CD4-positive, alpha-beta T cell treated with Interleukin-1 beta for 1 hour (primary cell): ENCODE measurements at places on chromosomes 6 and 20.

DNA sequence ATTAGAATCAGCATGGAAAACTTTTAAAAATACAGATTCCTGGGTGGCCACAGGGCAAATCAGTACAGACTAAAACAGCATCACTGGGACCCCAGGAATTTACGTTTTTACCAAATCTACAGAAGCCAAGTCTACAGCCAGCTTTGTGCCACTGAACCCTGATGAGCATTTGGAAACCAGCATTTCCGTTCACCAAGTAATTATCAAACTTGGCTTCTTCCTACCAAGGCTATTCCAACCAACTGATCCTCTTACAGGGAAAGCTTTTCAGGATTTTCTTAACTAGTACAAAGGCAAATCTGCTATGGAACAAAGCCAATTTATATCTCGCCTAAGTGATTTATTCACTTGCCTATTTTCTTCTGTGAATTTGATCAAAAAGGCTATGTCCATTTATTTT lies 47.0 kb downstream of the PLAGL1 start:
- DNase-seq, result no peak

GRCh38 chr6:129936329-129937165 lies 75.4 kb upstream of the TMEM244 start:
- DNase-seq, result peak; percentile 27

DNA sequence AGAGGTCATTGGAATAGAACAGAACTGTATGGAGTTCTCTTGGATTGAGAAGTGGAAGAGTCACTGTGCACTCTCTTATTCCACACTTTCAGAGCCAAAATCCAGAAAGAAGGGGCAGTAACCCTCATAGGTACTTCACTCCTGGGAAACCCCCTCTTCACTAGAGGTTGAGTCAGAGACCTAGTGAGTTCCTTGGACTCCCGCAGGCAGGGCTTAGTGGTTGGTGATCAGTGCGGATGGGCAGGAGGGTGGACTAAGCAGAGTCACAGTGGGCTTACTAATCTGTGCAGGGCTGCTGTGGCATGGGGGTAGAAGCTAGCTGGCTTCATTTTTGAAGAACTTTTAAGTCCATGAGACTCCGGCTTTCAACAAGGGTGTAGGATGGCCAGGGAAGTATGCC lies 95.0 kb upstream of the MLN start:
- DNase-seq, result no peak

GRCh38 chr6:89346433-89346832 lies 6.1 kb downstream of the UBE2J1 start:
- no peak for DNase-seq

DNA sequence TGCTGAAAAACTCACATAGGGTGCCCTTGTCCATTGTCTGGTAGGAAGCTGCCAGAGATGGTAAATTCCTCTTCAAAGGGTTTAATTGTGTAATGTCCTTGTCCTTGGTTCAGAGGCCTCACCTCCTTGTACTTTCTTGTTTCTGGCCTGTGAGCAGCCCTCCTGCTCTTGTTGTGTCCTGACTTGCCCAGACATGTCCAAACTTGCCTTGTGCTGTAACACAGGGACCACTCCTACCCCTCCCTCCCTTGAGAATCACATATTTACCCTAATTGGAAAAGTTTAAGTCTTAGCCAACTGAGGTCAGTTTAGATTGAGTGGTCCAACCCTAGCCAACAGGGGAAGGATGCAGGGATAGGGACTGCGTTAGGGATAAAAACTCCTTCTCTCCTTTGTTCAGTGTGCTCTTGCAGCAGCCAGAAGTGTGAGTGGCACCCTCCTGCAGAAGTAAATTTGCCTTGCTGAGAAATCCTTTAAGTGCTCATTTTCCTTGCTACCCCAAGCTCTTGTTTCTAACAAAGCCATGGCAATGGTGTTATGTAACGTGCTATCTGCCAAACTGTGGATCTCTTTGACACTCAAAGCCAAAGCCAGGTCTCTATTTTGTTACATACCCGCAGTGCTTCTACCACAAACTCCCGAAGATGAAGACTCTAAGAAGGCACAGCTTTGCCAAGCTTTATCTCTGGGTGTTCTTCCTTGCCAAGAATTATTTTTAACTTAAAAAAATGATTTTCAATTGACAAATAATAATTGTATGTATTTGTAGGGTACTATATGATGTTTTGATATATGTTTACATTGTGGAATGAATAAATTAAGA lies 414.5 kb downstream of the ESR1 start:
- DNase-seq, result no peak

- DNase-seq, result no peak
These were observed 286.9 kb downstream of the PTPRK start for GRCh38 chr6:128233531-128233930.

GRCh38 chr20:10846766-10847165 lies 173.0 kb upstream of the JAG1 start:
- DNase-seq, result no peak

- DNase-seq, result peak; percentile 67
These were observed 55.0 kb upstream of the FOXC1 start for GRCh38 chr6:1554476-1555310.

- DNase-seq, result no peak
These were observed 142.2 kb downstream of the MOXD1 start for GRCh38 chr6:132259070-132259469.

GRCh38 chr6:37800703-37801604 lies 18.6 kb upstream of the ZFAND3 start:
- DNase-seq, result no peak

DNA sequence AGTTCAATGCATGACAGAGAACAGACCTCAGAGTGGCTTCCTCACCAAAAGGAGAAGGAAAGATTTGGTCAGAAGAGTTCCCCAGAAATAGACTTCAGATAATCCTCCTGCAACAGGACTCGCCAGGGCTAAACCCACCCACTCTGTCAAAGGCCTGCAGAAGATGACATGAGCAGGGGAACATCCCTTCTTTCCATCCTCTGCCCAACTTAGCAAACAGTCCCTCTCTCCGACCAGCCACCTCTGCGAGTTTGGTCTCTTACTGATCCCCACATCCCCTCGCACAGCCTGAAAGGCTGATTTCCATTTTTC lies 7.5 kb downstream of the NFATC2 start:
- DNase-seq, result no peak
